ENCODE measurements at places on chromosomes 4 and X.

DNA sequence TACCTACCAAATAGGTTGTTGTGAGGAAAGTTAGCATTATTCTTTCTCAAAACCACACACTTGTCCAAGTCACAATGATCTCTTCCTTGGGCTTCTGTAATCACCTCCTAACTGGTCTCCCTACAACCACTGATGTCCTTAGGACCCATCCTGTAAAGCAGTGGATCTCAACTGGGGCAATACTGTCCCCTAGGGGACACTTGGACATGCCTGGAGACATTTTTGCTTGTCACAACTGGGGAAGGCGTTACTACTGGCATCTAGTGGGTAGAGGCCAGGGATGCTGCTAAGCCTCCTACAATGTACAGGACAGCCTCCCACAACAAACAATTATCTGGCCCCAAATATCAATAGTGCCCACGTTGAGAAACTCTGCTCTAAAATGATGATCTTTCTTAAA is 118.7 kb upstream of the AP1S2 start:
- ATAC-seq: peak; percentile 53

GRCh38 chrX:144627947-144628346 is 619.4 kb upstream of the SPANXN1 start:
- ATAC-seq: no peak

- ATAC-seq: no peak
Measured at GRCh38 chr4:4555916-4556315, 14.1 kb upstream of the STX18 start.

- ATAC-seq: no peak
Measured at GRCh38 chr4:67521506-67521905, 23.8 kb downstream of the CENPC start.

DNA sequence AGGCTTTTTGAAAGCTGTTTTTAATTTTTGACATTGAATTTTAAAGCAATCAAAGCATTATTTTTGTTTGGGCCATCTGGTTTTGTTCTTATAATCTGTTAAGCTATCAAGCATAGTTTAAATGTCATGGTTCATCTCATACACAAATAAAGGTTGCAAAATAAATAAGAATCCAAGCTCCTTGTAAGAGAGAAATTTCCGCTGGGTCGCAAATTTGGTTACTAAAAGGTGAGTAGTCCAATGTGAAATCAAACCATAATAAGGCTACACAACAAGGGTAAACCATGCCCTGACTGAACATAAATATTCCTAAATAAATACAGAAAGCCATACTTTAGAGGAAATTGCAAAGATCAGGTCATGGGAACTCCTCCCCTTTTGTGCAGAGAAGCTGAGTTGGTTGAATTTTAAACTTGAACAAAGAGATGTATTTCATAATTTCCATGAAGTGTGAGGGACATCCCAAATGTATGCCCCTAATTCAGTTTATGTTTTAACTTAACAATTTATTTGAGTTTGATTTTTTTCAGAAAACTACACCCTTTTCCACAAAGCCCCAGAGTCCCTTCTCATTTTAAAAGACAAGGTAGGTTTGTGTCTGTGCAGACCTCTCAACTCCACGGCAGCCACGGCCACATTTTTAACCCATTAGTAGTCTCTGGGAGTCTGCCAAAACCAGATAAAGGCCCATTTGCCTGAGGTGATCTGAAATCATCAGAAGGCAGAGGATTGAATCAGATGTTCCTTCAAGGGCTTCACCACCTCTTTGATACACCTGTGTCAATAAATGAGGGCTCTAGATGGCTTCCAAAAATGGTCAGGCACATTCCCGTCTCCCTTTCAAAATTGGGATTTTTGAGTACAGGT is 85.2 kb downstream of the PLAC1 start:
- ATAC-seq: no peak

- ATAC-seq: no peak
Measured at GRCh38 chr4:824461-825062, 1.4 kb downstream of the CPLX1 start.

DNA sequence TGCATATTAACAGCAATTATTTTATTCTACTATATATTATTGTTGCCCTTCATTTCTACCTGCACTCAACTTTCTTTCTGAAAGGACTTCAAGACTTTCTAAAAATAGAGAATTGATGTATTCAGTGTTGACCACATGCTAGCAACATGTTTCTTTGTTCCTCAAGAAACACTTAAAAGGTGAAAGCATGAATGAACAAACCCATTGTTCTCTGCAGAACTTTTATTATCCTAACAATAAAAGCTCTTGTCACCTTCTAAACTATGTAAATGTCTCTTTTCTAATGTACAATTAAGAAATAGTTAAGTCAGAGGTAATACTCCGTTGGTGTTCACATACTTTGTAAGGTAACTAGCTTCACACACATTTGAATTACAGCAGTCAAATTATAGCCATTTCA is 638.7 kb downstream of the FSTL5 start:
- no peak for ATAC-seq

DNA sequence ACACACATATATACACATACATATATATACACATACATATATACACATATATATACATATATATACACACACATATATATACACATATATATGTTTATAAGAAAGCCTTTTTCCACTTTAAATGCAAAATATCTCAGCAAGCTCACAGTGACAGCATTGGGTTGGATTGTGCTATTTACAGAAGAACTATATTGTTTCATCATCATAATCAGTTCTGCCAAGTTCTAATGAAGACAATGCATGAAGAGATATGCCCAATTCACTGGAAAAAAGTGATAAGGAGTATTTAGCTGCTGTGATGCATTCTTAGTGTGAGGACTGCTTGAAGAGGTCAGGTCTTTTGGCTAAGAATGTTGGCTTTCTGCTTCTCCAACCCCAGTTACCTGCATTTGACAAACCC is 54.4 kb downstream of the RNF150 start:
- ATAC-seq: no peak

DNA sequence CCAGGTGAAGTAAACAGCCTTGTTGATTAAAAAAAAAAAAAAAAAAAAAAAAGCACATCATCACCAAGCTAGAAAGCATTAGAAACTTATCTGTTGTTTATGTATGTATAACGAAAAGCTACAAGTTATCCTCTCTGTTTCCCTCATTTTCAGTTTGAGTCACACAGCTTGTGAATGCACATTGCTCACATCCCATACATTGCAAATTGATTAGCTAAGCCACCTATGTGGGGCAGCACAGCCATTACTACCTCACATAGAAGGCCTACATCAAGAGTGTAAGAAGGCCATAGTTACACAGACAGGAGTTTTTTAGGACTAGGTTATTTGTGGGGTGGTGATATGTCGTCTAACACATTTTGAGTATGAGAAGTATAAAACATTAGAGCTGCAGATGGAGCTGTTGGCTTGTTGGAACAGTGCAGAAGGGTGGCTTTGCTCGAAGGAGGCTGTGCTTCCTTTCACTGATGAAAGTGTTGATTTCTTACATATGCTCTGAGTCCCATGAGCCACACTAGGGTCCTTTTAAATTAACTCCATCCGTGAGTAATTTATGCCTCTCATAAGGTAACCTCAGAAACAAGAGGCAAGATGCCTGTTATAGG is 431.6 kb downstream of the GABRG1 start:
- no peak for ATAC-seq

- ATAC-seq: no peak
Measured at GRCh38 chr4:54065282-54066087, 1.1 kb upstream of the CHIC2 start.

- no peak for ATAC-seq
Measured at GRCh38 chrX:114272096-114272686, 311.7 kb upstream of the HTR2C start.

DNA sequence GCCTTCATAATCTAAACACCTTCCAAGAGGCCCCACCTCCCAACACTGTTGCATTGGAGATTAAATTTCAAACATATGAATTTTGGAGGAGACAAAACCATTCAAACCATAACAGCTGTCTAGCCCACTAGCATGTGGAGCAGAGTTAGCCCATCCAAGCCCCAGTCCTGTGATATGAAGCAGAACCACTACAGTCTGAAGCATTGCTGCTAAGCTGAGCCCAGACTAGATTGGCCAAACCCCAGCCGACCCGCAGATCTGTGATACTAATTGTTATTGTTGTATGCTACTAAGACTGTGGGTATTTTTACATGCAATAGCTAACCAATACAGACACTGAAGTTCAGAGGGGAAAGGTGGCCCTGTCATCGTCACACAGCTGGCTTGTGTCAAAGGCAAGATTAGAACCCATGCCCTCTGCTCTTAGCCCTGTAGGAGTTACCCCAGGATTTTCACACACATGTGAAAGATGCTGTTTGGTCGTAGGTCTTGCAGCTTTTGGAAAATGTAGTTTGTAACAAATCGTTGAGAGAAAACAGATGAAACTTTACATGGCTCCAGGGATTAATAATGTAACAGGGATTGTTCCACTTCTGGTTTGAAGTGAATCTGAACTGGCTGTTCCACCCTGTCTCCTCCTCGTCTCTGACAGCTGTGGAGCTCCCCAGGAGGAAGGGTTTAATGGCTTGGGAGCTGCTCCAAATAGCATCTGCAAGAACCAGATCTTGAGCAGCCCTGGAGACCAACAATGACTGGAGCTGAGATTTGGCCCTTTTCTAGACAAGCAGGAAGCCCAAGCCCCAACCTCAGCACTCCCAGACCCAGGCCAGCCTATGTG is 517.5 kb downstream of the MID1IP1 start:
- ATAC-seq: no peak

- ATAC-seq: no peak
Measured at GRCh38 chrX:131588995-131589394, 45.1 kb downstream of the OR13H1 start.

GRCh38 chr4:6965329-6965728 is 55.7 kb downstream of the TBC1D14 start:
- no peak for ATAC-seq

GRCh38 chr4:152778656-152779512 is 646 bp downstream of the TIGD4 start:
- peak; percentile 42 for ATAC-seq

Data from stimulated activated memory B cell treated with anti-CD40 and anti-IgM and Interleukin-4, amounts not matched to agents 10 μg/mL and 1 μg/mL and 100 μg/mL, for 72 hours (primary cell).